ENCODE measurements at places on chromosomes 4 and X.
A peak's percentile ranks its signal among the peaks of the same experiment; 100 is the strongest.

DNA sequence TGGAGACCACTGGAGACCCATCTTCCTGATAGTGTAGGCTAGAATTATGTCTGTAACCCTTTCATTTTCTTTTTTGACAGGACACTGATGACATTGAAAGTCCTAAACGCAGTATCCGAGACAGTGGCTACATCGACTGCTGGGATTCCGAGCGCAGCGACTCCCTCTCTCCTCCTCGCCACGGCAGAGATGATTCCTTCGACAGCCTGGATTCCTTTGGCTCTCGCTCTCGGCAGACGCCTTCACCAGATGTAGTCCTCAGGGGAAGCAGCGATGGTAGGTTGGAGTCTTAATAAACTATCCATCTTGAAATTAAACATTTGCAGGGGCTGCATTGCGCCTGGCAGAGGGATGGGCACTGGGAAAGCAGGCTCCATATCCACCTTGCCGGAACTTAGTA is 75.4 kb downstream of the LIMCH1 start:
- DNase-seq: no peak

GRCh38 chrX:43735957-43736356 is 79.9 kb downstream of the MAOA start:
- no peak for DNase-seq

GRCh38 chrX:82813671-82814078 is 694.4 kb upstream of the POU3F4 start:
- no peak for DNase-seq

DNA sequence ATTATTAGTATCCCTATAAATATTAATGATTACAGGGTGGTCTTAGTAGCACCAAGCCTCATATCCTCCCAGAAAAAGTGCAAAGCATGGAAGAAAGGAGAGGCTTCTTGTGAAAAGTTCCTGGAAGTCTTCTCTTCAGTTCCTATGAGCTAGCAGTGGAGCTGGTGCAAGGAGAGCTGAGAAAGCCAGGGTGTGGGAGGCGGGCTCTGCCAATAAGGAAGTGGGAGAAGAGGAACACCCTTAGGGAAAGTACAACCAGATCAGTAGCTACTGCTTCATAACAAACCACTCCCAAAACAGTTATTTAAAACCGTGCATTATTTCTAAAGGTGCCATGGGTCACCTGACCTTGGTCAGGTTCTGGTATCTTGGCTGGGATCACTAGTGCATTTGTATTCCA is 72.4 kb downstream of the MAP9 start:
- no peak for DNase-seq

GRCh38 chr4:13483768-13484121 is 395 bp downstream of the RAB28 start:
- no peak for DNase-seq

- peak; percentile 21 for DNase-seq
These were observed 551 bp downstream of the NPNT start for GRCh38 chr4:105895583-105896460.

GRCh38 chrX:72348247-72348979 is 42.7 kb upstream of the CITED1 start:
- DNase-seq: no peak

GRCh38 chr4:83850435-83850834 is 314.5 kb downstream of the GPAT3 start:
- no peak for DNase-seq

- DNase-seq: no peak
These were observed 234.3 kb downstream of the LAS1L start for GRCh38 chrX:65300104-65300809.

- no peak for DNase-seq
These were observed 42.8 kb downstream of the ELOVL6 start for GRCh38 chr4:110155654-110156053.

- peak; percentile 71 for DNase-seq
These were observed 164.9 kb downstream of the DHX15 start for GRCh38 chr4:24419181-24420034.

GRCh38 chrX:44352758-44353157 is 9.3 kb upstream of the EFHC2 start:
- no peak for DNase-seq

DNA sequence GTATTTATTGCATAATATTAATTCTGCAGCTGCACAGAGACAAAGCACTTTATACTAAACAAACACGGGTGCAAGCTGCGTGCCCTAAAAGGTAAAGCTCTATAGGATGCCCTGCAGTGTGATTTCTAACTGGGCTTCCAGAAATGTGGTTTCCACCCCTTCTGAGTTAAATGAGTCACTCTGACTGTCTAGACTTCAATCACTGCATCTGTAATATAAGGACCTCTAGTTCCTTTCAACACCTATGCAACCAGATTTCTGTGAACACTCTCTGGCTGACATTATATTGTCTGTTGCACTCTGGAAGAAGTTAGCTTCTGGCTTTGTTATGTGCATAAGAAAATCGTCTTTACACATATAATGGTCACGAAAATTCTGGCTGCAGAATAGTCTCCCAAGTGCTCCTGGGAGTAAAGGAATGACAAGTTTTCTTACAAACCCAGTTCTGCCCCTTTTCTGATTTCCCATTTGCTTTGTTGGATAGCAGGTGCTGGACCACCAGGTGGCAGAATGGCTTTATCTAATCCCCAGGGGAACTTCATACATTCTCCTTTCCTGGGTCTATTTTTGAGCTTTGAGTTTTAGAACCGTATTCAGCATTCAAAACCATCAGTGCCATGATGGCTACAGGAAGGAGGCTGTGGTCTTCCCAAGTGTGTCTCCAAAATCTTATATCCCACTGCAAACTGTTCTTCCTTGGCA is 842.2 kb downstream of the STIM2 start:
- DNase-seq: peak; percentile 28

- DNase-seq: no peak
These were observed 183.6 kb upstream of the FTHL17 start for GRCh38 chrX:31255310-31256033.

All from A673 (cell line).